ENCODE measurements at places on chromosomes 12 and 14.

DNA sequence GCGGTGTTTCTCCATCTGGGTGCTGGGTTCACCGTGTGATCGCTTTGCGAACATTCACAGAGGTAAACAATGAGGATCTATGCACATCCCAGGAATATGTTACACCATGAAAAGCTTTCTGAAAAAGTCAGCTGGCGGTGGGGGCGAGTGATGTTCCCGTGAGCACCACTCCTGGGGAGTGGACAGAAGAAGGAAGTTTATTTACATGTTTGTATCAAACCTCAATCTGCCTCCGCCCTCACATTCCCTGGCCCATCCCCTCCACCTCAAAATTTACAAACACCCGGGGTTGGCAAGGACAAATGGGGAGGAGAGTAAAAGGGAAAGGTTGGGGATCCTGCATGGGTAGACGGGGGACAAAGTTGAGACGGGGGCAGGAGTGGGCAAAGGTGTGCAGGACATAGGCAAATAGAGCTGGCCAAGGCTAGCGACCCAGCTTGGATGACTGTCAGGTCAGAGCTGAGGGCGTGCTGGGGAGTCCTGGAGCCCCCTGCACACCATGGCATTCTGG lies 6.9 kb downstream of the TNFRSF1A start:
- DNase-seq = no peak

GRCh38 chr14:78612666-78613065 lies 442.5 kb downstream of the NRXN3 start:
- no peak for DNase-seq

GRCh38 chr12:14769466-14769968 lies 33.8 kb downstream of the WBP11 start:
- no peak for DNase-seq

DNA sequence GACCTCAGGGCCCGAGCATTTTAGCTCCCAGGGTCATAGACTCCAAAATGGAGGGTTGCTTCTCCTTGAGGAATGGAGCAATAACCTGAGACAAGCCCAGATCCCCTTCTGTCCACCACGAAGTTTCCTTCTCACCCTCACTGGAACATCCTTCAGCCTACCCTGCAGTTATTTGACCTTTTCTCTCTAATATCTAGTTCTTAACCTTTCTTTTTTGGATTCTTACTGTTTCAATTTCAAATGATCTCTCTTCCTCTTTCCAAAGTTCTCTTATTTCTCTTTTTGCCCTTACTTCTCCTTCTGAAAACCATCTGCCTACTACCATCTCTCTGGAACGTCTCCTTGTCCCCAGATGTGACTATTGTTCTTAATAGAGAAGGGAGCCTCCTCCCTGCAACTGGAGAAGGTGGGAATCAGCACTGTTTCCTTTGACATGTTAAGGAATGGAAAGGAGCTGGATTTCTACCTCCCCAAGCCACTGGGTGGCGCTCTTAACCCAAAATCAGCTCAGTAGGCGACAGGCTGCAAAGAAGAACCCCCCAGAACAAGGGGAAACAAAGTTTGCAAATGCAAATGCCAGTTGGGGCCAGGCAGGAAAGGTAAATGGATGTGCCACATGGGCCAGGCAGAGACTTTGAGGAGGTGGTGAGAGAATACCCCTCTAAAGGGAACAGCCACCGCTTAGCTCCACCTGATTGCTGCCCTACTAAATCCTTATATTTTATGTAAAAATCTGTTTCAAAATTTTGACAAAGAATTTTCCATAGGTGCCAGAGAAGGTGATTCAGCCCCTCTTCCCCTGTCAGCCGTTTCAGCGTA lies 22.4 kb upstream of the PDE1B start:
- DNase-seq = no peak

DNA sequence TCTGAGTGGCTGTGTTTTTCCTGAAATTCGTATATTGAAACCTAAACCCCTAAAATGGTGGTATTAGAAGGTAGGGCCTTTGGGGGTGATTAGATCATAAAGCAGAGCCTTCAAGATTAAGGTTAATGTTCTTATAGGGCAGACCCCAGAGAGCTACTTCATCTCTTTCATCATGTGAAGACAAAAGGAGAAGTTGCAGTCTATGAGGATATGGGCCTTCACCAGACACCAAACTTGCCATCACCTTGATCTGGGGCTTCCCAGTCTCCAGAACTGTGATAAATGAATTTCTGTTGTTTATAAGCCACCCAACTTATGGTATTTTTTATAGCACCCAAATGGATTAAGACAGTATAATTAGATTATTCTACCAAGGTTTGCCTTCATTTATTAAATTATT lies 275.0 kb upstream of the ATP2B1 start:
- no peak for DNase-seq

GRCh38 chr12:112161711-112162110 lies 36.4 kb downstream of the TRAFD1 start:
- no peak for DNase-seq

DNA sequence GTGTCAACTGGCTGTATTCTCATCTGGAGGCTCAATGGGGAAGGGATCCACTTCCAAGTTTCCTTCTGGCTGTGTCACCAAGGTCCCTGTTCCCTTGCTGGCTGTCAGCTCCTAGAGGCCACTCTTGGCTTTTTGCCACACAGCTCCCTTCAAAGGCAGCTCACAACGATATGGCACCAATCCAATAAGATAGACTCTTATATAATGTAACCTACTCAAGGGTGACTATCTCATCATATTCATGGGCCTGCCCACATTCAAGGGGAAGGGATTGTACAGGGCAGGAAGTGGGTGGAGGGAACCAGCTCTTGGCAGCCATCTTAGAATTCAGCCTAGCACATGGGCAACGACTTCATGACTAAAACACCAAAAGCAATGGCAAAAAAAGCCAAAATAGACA lies 98.7 kb upstream of the PLXNC1 start:
- no peak for DNase-seq

DNA sequence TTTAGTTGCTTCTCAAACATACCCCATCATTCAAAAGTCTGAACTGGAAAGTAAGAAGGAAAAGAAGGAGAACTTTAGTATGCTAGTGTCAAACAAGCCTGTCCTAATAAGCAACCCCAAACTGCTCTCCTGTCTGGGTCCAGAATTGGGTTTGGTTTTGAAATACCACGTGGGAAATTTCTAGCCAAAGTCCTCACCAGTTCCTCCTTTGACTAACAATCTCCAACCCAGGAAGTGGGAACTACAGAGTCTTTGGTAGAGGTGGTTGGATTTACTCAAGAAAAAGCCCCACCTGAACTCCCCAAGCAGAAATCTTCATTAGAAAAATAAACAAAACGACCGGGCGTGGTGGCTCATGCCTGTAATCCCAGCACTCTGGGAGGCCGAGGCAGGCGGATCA lies 17.4 kb upstream of the EIF4B start:
- DNase-seq = no peak

- DNase-seq = peak; percentile 9
These were observed 119.8 kb upstream of the SCAF11 start for GRCh38 chr12:46110223-46110611.

- no peak for DNase-seq
These were observed 1.6 kb downstream of the FMNL3 start for GRCh38 chr12:49705479-49706134.
